Stimulated activated CD8-positive, alpha-beta memory T cell treated with anti-CD3 and anti-CD28 coated beads, Interleukin-15, amount 100 ng/mL, for 48 hours (primary cell): ENCODE measurements at places on chromosomes 16 and 17.

GRCh38 chr16:54931120-54932014 is 702 bp downstream of the IRX5 start:
- DNase-seq: no peak

DNA sequence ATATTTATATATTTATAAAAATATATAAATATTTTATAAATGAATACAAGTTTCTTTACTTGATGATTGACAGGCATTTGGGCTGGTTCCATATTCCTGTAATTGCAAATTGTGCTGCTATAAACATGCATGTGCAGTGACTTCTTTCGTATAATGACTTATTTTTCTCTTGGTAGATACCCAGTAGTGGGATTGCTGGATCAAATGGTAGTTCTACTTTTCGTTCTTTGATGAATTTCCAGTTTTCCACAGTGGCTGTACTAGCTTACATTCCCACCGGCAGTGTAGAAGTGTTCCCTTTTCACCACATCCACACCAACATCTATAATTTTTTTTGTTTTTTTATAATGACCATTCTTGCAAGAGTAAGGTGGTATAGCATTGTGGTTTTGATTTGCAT is 7.8 kb downstream of the ACSM2B start:
- no peak for DNase-seq

GRCh38 chr17:57466017-57466471 is 209.7 kb downstream of the MSI2 start:
- no peak for DNase-seq

GRCh38 chr17:4766723-4767122 is 5.0 kb upstream of the TM4SF5 start:
- no peak for DNase-seq

- DNase-seq: no peak
Measured at GRCh38 chr16:11254913-11255736, 879 bp downstream of the SOCS1 start.

DNA sequence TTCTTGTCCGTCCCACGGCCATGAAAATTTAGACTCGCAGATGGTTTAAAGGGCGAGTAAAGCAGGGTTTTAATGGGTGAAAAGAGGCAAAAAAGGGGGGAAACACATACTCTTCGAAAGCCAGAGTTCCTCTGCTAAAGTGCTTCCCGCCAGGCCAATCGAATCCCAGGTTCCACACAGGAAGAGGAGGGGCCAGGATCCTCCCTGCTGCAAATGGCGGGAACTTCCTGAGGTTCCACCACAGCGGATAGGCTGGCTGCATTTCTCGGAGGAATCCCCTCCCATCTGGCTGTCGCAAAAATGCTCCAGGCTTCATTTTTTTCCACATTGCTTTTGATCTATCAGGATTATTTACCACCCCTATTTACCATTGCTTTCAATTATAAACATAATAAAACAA is 670.1 kb upstream of the CA10 start:
- no peak for DNase-seq

DNA sequence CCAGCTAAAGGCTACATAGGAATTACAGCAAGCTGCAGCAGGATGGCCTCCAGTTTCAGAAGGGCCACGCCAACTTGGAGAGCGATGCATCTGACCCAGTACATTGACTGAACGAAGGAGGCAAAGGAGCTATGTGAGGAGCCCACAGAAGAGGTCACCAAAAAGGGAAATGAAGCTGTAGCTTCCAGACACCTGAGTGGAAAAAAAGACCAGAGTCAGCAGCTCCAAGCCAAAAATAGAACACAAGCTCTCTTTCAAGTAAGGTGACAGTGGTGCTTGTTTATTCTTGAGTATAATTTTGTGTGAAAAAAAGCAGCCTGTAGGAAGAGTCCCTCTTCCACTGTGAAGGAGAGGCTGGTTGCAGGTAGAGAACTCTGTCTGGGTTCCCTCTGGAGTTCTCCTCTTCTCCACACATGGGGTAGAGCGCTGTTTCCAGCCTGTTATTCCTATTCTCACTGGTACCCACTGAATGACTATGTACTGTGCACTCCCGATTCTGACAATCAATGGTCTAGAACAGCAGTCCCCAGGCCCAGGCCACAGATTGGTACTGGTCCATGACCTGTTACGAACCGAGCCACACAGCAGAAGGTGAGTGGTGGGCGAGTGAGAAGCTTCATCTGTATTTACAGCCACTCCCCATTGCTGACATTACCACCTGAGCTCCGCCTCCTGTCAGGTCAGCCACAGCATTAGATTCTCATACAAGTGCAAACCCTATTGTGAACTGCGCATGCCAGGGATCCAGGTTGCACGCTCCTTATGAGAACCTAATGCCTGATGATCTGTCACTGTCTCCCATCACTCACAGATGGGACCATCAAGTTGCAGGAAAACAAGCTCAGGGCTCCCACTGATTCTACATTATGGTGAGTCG is 15.1 kb downstream of the CCL4 start:
- DNase-seq: no peak

- no peak for DNase-seq
Measured at GRCh38 chr17:27346228-27346899, 52.5 kb downstream of the WSB1 start.

- DNase-seq: no peak
Measured at GRCh38 chr17:45940293-45940692, 45.9 kb downstream of the MAPT start.

DNA sequence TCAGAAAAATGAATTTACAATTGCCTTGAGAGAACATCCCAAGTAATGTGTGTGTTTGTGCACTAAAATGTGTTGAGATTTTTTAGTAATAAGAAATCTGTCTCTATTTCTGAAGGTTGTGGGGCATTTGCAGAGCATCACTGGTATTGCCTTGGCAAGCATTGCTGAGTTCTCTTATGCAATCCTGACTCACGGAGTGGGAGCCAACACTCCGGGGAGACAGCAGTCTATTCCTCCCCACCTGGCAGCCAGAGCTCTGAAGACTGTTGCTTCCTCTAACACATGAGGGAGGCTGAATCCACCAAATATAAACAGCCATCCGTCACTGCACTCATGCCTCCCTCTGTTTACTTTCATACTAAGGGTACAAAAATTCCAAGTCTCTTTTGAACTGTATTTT is 10.6 kb downstream of the CNTD1 start:
- no peak for DNase-seq

DNA sequence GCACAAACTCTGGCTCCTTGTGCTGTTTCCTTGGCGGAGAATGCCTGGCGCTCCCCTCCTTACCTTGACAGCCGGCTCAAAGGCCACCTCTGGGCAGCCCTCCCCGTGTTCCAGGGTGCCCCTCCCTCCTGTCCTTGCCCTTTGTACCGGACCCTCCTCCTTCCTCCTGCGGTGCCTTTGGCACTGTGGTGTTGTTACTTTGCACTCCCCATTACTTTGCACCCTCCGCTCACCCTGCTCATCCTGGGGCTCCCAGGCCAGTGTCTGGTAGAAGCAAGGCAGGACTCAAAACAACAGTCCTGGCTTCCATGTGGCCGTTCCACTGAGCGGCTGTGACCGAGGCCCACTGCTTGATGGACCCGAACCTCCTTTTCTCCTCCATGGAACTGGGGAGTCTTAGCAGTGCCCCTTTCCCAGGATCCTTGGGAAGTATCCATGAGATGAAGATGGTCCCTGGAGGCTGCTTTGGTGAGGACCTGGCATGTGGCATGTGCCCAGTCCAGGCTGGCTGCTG is 147.8 kb downstream of the CMIP start:
- DNase-seq: no peak

- DNase-seq: peak; percentile 86
Measured at GRCh38 chr17:76182016-76182764, 41.1 kb upstream of the FOXJ1 start.

DNA sequence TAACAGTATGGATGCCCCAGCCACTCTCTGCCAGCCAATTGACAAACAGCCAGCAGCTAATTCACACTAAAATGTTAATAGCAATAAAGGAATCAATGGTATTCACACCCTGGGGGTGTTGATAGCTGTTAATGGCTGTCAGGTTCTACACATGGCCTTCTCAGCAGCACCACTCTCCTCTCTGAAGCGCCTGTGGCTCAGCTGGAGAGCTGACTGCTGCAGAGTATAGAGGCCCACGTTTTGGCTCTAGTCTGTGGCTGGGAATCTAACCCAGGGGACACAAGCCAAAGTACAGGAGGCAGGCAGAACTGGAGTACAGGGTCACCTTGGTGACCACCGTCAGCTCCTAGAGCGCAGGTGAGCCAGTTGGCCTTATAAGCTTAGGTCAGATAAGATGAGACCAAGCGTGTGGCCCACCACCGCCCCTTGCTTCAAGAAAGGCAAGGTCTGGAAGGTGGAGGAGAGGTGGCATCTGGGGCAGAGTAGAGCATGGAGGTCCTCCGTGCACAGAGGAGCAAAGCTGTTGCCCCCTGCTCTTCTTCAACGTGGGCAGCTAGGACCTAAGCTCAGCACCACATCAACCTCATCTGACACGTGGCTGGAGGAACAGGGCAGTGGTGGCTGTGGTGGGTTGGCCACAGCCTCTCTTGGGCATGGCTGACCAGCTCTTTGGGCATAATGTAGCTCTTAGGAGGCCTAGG is 25.4 kb downstream of the CCR7 start:
- DNase-seq: no peak

GRCh38 chr16:80369138-80369958 is 171.4 kb upstream of the DYNLRB2 start:
- DNase-seq: no peak

GRCh38 chr16:68665501-68665900 is 20.4 kb downstream of the CDH3 start:
- DNase-seq: no peak

- DNase-seq: no peak
Measured at GRCh38 chr17:29458066-29458465, 67.9 kb downstream of the TAOK1 start.
